ENCODE measurements at places on chromosomes 1 and 21.
A peak's percentile ranks its signal among the peaks of the same experiment; 100 is the strongest.

GRCh38 chr1:152520561-152521090 is 6.3 kb downstream of the CRCT1 start:
- no peak for DNase-seq

DNA sequence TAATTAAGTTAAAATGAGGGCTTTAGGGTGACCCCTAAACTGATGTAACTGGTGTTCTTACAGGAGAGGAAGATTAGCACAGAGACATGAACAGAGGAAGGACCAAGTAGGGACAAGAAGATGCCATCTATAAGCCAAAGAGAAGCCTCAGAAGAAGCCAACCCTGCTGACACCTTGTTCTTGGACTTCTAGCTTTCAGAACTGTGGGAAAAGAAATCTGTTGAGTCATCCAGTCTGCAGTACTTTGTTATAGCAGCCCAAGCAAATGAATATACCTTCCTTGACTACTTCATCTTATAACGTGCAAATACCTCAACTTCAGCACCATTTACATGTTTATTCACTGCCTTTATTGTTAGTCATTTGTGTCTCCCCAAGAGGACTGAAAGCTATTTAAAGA is 3.4 kb downstream of the ZBTB21 start:
- no peak for DNase-seq

- DNase-seq: no peak
Measured at GRCh38 chr21:42298237-42298636, 17.0 kb downstream of the TFF3 start.

DNA sequence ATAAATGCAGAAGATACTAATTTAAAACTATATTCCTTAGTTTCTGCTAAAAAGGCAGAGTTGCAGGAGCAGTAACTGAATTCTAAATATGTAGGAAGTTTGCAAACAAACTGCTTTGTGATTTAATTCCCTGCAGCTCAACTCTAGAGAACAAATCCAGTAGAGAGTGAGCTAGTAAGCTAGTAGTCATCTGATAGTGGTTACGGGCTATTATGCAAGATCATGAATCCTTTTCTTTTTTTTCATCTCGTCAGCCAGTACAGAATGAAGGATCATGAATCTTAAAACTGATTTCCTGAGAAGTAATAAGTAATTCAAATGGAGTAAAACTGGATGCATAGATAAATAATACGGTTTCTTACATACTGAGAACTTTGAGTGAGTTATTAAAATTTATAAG is 3.3 kb downstream of the DPH5 start:
- DNase-seq: no peak

DNA sequence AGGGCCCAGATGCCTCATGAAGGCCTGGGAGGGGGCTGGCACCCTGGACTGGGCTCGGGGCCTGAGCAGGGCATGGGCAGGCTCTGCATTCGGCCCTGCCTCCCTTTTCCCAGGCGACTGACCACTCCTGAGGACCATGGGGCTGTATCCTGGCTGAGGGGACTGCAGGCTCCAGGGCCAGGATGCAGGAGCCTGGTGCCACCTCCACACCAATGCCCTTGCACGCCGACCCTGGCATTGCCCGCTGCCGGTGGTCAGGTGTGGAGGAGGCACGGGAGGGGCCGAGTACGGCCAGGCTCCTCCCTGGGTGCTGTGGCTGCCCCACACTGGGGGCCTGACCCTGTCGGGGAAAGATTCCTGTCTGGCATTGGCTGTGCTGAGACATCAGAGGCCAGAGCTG is 128.9 kb downstream of the SIK1 start:
- DNase-seq: no peak

GRCh38 chr1:21614419-21615115 is 54.6 kb downstream of the RAP1GAP start:
- peak; percentile 53 for DNase-seq

- DNase-seq: no peak
Measured at GRCh38 chr1:53345996-53346813, 18.3 kb upstream of the LRP8 start.
